ENCODE measurements at places on chromosomes 7 and 10. TPM values are rescaled to one million over a fixed set of nuclear protein-coding genes. Genes with fewer than 3 reads are reported as not detected.

Gene ZP3
- 1.7 TPM for total RNA-seq

Gene CALHM3
- total RNA-seq = not detected

Gene VIM
- total RNA-seq = 4,253 TPM

Gene ZNF138
- total RNA-seq = 14.7 TPM

Gene KCND2
- 0.40 TPM for total RNA-seq

Gene OR6V1
- not detected for total RNA-seq

Gene IFIT1B
- total RNA-seq = 6.3 TPM

Gene LIPA
- 72.5 TPM for total RNA-seq

Gene SFRP4
- 261 TPM for total RNA-seq

Gene HOXA9
- total RNA-seq = 7.1 TPM

Gene MRLN
- not detected for total RNA-seq

Gene SMO
- total RNA-seq = 24.8 TPM

Gene ACSL5
- 11.3 TPM for total RNA-seq

Gene SEC23IP
- total RNA-seq = 45.6 TPM

Gene RAB19
- total RNA-seq = not detected

Gene LHPP
- total RNA-seq = 347 TPM

Gene PODXL
- total RNA-seq = 54.9 TPM

Gene MET
- 60.7 TPM for total RNA-seq

Gene HECTD2
- 27.1 TPM for total RNA-seq

Gene CFAP46
- total RNA-seq = 1.1 TPM

Gene MTG1
- total RNA-seq = 44.0 TPM

Gene H2BK1
- total RNA-seq = not detected

Gene LRRC18
- not detected for total RNA-seq

Gene CCNY
- 65.3 TPM for total RNA-seq

Gene CTTNBP2
- total RNA-seq = 21.5 TPM

Gene PLXNA4
- 9.0 TPM for total RNA-seq

Gene CDK14
- total RNA-seq = 79.4 TPM

Gene KLF14
- 1.1 TPM for total RNA-seq

Gene ZSCAN25
- 19.8 TPM for total RNA-seq

Gene PRF1
- total RNA-seq = 7.6 TPM

Gene TMEM176B
- total RNA-seq = 78.8 TPM

Gene SLC4A2
- 87.5 TPM for total RNA-seq

Gene PNLIPRP3
- total RNA-seq = not detected

Gene EPHB6
- 15.7 TPM for total RNA-seq

Gene TMEM178B
- total RNA-seq = 1.1 TPM

Gene FAM25G
- not detected for total RNA-seq

Gene PSD
- total RNA-seq = 1.9 TPM

Gene ZNF488
- total RNA-seq = 0.71 TPM

Gene NPTX2
- 3.8 TPM for total RNA-seq

Gene RARRES2
- total RNA-seq = 261 TPM

All from sciatic nerve (tissue), 2 donors.